ENCODE measurements at places on chromosomes 3 and 15. TPM values are rescaled to one million over a fixed set of nuclear protein-coding genes. Genes with fewer than 3 reads are reported as not detected.

DNA sequence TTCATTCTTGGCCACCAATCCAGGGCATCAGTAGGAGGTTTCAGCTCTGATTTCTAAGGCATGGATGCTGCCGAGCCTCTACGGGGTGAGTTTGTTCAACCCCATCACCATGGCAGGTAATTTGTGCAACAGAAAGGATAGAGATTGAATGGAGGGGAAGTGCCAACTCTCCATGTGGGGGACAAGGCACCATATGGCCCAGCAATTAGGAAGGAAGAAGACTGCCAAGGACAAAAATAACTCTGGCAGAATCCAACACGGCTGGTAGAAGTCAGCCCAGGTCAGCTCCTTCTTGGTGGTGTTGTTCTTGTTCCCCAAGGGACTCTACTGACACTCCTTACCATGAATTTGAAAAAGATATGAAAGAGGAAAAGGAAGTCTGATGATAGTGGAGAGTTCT, 503.9 kb downstream of the MAGI1 start:
- DNase-seq, result no peak

Gene IMPG2
- 2.1 TPM for total RNA-seq

Gene FOXB1
- not detected for total RNA-seq

DNA sequence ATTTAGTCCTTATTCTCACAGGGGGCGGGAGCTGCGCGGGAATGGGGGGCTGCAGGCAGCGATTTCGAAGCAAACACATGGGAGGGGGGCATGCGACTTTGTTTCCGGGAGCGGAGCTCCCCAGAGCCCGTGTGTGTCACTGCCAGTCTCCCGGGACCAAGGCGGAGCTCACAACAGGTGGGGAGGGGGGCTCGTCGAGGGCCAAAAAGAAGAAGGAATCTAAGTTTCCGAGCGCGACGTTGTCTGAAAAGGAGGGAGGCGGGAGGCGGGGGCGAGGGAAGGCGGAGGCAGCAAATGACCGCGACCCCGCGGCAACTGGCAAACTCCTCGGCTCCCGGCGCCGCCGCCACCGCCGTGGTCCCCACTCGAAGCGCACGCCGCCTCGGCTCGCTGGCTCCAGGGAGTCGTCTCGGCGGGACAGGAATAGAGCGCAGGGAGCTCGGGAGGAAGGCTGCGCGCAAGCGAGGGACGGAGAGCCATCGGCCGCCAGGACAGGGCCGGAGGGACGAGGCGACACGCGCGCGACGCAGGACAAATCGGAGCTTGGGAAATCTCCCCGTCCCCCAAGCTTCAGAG, 1.4 kb downstream of the FOXP1 start:
- peak; percentile 76 for DNase-seq

Gene SPTSSB
- 4.4 TPM for total RNA-seq

DNA sequence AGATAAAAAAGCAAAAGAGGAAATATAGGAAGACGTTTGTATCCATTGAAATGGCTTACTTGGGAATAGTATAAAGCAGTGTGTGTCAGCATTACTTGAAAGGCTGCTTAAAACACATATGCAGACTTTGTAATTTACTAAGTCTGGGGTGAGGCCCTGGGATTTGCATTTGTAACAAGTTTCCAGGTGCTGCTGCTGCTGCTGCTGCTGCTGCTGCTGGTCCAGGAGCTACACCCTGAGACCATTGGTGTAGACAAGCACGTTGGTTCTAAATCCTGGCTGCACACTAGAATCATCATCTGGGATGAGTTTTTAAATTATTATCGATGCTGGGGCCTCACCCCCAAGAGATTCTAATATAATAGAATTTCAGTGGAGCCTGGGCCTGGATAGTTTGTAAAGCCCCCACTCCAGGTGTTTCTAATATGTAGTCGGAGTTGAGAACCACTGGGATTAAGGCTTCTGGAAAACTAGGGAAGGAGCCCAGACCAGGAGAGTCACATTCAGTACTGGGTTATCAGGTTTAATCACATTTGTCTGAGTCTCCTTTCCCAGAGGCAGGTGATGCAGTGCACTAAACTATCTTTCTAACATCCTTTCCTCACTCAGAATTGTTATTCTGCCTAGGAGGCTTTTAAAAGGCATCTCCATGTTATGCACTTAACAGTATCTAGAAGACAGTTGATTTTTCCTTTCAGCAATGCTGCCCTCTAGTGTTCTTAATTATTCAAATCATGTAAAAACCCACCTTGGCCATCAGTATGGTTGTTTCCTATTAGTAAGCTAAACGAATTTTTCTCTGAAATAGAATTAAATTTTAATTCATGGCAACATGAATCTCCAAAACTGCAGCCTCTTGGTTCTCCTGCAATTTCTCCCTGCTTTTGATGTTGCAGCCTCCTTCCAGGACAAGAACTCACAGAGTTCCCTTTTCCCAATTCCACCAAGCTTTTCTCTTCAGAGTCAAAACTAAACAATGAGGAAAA, 45.4 kb downstream of the SSR3 start:
- DNase-seq, result peak; percentile 85

GRCh38 chr3:114401346-114401745, 107.5 kb downstream of the TIGIT start:
- no peak for DNase-seq

- no peak for DNase-seq
These were observed 320.4 kb downstream of the CTNNB1 start for GRCh38 chr3:41519746-41520145.

Gene LIPC
- 1.0 TPM for total RNA-seq

DNA sequence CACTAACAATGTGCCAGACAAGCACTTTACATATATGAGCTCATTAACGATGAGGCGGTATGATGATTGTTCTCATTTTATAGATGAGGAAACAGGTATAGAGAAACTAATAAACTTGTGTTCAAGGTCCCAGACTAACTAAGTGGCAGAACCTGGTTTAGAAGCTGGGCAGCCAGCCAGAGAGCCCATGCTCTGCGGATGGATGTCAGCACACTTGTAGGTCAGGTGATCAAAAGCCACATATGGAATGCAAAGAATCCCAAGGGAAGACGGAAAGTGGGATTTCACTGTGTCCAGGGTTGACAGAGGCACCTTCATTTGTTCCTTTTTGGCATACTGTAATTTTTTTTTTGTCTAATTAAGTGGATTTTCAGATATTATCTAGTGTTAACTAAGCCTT, 103.7 kb downstream of the EFL1 start:
- DNase-seq, result no peak

Gene SUSD5
- total RNA-seq, result 3.5 TPM

DNA sequence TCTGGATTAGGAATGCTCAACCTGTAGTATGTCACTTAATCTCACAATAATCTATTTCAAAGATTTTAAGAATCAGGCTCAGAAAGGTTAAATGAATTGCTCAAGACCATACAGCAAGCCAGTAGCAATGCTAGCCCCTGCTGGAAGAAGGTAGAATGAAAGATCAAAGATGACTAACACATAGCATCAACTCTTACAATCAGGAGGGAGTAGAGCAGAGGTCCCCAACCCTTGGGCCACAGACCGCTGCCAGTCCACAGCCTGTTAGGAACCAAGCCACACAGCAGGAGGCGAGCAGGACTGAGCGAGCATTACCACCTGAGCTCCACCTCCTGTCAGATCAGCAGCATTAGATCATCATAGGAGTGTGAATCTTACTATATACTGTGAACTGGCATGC, 15.5 kb upstream of the GATM start:
- no peak for DNase-seq

- peak; percentile 20 for DNase-seq
These were observed 243.1 kb upstream of the GOLGA6L4 start for GRCh38 chr15:83992324-83993031.

DNA sequence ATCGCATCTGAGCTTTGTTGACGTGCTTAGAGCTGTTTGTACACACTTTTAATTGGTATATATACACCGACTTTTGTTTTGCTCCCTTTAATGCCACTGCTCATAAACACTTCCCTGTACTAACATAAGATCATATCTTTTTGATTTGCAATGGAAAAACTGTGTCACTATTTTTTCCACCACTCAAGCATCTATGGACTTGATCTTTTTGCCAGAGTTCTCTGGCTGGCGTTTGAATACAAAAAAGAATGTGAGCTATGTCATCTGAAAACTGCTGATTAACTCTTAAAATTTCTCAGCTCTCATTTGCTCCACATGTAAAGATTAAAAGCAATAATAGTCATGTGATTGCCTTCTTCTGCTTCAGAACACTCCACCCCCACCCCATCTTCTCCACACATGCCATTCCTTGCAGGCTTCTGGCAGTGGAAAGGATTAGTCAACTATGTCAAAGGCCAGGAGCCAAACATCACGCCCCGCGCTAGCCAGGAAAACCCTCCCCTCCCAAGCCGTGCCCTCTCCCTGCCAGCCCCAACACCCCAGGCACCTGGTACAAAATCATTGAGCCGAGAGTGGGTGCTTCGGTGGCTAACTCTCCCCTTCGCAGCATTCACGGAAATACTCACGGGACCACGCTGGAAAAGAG, 123.4 kb upstream of the MEF2A start:
- DNase-seq, result peak; percentile 84

Gene GOLGA8R
- total RNA-seq, result 8.5 TPM

Gene ITIH3
- 0.62 TPM for total RNA-seq

DNA sequence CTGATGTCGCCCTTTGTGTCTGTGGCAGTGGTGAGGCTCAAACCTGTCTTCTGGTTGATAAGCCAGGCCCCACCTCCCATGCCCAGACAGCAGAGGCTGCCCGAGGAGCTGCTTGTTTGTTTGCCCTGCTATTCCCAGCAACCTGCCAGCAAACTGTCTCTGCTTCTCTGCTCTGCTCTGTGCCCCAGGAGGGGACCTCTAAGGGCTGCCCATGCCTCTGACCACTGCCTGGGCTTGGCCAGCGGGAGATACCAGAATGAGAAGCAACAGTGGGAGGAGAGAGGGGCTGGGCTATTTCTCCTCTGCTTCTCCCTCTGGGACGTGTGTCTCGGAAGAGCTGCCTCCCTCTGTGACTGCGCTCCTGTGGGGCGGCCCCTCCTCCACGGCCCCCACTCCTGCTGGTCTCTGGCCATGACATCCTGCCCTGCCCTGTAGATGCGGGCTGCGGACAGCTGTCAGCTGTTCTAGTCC, 213.1 kb downstream of the RPLP1 start:
- DNase-seq, result peak; percentile 76

- DNase-seq, result peak; percentile 36
These were observed 600.8 kb downstream of the FOXP1 start for GRCh38 chr3:70982700-70983140.

- no peak for DNase-seq
These were observed 489.2 kb upstream of the UBE2E2 start for GRCh38 chr3:22713936-22714335.

GRCh38 chr15:38072348-38073177, 138.1 kb downstream of the TMCO5A start:
- peak; percentile 90 for DNase-seq

DNA sequence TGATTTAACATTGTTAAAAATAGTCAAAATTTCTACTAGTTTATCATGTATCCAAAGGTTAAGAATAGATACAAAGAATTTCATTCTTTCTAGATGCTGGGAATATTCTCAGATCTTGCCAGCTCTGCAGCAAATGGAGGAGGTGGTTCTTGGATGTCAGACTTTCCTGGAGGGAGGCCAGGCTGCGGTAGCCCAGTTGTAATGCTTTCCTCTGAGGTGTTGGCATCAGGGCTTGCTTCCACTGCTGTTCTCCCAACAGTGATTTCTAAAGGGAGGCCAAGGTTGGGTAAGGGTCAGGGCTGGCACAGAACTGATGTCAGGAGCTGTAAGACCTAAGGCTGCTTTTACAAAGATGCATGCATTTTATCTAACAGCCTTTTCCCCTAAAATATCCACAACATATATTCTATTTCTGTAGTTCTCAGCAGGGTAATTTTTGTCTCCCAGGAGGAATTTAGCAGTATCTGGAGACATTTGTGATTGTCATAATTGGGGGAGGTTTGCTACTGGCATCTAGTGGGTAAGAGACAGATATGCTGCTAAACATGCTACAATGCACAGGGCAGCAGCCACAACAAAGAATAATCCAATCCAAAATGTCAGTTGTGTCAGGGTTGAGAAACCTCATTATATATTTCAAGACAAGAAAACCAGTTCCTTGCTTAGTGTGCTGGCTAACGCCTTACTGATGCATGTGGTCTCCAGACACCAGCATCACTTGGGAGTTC, 42.0 kb upstream of the SPTSSB start:
- peak; percentile 71 for DNase-seq

- peak; percentile 38 for DNase-seq
These were observed 44.4 kb upstream of the FAN1 start for GRCh38 chr15:30859091-30859874.

- DNase-seq, result peak; percentile 38
These were observed at the start of gene COL8A1 for GRCh38 chr3:99638167-99638948. Gene COL8A1, plus strand, starts transcription at chr3:99638594. Its CDS starts 152,089 bp downstream, at chr3:99790683.

Gene LIPH
- total RNA-seq, result 1.3 TPM

GRCh38 chr15:67887776-67888175, 47.9 kb upstream of the RNU6-1 start:
- no peak for DNase-seq

DNA sequence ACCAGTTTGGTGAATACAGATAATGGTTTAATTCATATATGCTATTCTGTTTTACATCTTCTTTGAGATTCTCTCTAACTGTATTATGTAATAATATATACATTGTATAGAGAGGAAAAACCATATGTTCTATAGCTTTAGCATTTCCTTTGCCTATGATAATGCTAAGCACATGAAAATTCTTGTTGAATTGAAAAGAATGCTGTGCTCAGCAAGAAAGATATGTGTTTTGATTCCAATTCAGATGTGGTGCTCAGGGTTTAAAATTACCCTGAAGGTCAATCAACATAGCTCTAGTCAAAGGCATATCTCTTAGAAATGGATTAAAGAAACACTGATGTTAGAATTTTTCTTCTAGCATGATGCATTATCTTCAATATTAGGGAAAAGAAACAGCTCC, 8.5 kb upstream of the TUSC7 start:
- DNase-seq, result no peak

DNA sequence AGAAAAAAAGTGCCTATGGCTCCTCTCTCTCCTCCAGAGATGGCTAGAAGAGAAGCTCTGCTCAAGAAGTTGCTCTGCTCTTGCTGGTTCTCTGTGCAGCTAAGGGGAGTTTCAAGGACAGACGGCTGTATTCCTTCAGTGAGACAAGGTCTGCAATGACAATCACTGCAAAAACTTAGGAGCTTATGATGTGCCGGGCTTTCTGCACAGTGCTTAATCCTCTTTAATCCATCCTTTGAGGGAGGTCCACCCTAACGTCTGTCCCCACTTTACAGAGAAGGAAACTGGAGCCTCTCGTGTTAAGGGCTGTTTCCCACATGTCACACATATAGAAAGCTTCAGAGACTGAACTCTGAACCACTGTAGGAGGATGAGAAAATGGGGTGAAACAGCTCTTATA, 260.6 kb downstream of the MEX3B start:
- DNase-seq, result no peak

GRCh38 chr3:123021996-123022510, 5.5 kb downstream of the SEMA5B start:
- DNase-seq, result no peak

- DNase-seq, result no peak
These were observed 194.6 kb downstream of the GABRG3 start for GRCh38 chr15:27165590-27165989.

GRCh38 chr3:108341911-108342310, 45.6 kb downstream of the HHLA2 start:
- no peak for DNase-seq

- no peak for DNase-seq
These were observed 62.9 kb upstream of the ZBTB38 start for GRCh38 chr3:141305436-141305835.
